NCI-H2107 (cell line): ENCODE measurements at places on chromosomes 12 and 14.

- DNase-seq, result no peak
Measured at GRCh38 chr12:18431771-18432170, 170.5 kb downstream of the PIK3C2G start.

GRCh38 chr12:53071591-53072551, 7.3 kb downstream of the SPRYD3 start:
- no peak for DNase-seq

DNA sequence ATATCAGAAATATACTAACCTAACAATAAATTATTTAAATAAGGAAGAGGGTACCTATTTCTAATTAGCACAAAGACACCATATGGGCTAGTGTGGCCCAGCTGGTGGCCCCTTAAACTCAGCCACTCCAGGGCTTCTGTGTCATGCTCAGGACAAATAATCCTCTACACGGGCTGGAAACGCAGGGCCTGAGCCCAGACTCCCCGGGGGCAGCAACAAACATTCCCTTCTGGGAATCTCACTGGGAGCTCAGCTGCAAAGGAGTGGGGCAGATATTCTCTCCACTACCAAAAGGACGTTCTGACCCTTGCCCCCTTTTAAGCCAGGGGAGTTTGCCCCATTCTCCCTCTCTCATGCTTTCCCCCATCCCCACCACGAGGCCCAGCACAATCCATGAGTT, 43.7 kb upstream of the ELK3 start:
- DNase-seq, result no peak

- no peak for DNase-seq
Measured at GRCh38 chr12:97022536-97023230, 115.6 kb downstream of the NEDD1 start.

DNA sequence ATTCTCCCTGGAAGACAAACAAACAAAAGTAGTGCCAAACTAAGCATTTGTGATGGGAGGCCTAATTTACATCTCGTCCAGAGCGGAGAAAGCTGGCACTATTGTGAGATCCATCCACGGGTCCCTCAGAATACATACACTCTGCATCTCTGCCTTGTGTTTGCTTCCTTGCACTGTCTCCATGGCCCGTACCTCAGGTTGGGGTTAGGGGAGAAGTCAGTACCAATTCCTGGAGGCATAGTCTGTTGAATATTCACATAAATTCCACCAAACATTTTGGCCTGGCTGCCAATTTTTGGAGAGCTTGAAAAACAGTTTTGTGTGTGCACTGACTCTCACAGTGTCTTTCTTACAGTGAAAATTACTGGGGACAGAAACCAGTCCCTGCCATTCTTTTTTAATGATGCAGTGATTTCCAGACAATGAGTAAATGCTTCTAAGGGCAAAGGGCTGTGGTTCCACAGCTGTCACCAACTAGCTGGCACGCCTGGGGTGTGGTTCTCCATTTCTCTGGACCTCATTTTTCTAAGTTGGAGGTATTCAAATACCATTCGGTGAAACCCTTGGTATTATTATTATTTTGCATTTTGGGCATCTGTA, 119.7 kb upstream of the HIF1A start:
- no peak for DNase-seq
